M059J (cell line): ENCODE measurements at places on chromosomes 4 and X.

DNA sequence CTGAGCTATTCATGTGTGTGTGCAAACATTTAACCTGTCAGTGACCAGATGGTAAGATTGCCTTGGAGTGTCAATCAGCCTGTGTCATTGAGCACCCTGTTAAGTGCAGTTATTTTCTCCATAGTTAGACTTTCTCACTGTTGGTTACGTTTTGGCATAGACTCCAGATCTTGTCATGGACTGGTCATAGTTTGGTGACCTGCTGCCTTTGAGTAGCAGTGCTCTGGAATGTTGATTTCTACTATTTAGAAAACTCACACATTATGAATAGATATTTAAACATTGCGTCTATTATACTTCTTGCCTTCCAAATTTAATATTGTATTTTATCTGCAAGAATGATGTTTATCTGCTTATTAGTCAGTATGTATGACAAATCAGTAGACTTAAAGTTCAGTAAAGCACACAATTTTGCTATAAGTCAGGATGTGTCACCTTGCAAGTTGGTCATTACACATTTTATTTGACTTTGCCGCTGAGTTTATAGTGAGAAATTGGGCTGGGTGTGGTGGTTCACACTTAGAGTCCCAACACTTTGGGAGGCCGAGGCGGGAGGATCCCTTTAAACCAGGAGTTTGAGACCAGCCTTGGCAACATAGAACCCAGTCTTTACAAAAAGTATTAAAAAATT lies 42.4 kb downstream of the KIAA0232 start:
- DNase-seq = no peak

- peak; percentile 47 for DNase-seq
Observed at GRCh38 chr4:169256101-169256612, 14.6 kb downstream of the SH3RF1 start.

- DNase-seq = peak; percentile 14
Observed at GRCh38 chrX:54695816-54696487, 102.1 kb downstream of the ITIH6 start.

GRCh38 chr4:104616401-104616820 lies 121.7 kb upstream of the CXXC4 start:
- no peak for DNase-seq

- no peak for DNase-seq
Observed at GRCh38 chrX:18172970-18173369, 47.7 kb downstream of the BEND2 start.

DNA sequence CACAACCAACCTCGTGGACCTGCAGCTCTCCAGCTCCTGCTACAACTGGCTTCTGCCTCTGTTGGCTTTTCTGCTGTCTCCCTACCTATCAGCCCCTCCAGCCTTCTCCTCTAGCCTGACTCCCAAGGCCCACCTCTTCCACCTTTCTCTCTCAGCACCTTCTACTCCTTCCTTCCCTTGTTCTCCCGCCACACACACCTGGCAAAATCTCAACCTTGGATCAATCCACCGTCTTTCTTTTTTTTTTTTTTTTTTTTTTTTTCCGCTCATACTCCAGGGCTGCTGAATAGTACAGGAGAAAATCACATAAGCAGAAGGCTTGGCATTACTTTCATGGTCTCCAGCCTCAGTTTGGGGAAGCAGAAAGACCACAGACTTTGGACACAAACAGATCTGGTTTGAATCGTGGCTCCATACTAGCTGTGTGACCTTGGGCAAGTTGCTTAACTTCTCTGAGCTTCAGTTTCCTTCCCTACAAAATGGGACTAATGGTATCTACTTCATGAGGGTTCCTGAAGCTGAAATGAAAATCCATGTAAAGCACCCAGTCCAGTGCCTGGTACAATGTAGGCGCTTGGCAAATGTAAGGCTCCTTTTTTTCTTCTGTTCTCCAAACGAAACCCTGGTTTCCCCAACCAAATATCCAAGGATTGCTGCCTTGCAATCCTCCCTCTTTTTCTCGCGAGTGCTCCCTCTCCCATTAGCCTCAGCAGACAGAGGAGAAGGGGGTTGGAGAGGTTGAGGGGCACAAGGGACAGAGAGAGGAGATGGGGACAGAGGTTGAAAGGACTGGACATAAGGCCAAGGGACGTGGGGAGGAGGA lies 1.7 kb downstream of the FGD1 start:
- DNase-seq = no peak

DNA sequence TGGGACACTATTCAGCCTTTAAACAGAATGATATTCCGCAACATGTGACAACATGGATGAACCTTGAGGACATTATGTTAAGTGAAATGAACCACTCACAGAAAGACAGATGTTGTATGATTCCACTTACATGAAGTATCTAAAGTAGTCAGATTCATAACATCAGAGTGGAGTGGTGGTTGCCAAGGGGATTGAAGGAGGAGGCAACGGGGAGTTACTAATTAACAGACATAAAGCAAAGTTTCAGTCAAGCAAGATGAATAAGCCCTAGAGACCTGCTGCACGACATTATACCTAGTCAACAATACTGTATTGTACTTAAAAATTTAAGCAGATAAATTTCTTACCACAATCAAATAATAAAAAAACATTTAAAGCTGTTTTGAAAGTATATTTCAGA lies 105.0 kb upstream of the NR0B1 start:
- DNase-seq = no peak

GRCh38 chr4:48431401-48431800 lies 51.7 kb upstream of the SLC10A4 start:
- no peak for DNase-seq

DNA sequence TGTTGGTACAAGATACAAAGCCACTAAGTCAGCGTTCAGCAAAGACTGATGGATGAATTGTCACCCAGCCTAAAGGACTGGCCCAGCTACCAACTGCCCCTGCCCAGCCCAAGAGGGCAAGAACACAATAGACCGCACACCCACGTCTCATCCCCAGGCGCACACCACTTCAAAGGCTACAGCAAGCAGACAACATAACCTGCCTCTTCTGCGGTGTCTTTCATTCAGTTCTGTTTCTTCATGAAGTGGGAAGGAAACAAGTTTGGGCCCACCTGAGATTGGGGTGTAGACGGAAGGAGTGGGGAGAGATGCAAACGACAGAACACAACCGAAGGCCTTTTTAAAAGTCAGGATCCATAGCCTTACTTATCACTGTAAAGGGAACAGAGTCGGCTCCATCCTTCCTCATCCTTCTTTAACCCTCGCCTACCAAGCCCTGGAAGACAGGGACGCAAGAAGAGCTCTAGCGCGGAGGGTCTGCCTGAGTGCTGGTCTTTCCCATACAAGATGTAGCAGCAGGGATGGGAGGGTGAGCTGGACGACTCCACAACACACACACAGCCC lies 691 bp downstream of the SCARB2 start:
- peak; percentile 14 for DNase-seq

GRCh38 chr4:123699880-123700771 lies 303.5 kb downstream of the SPRY1 start:
- peak; percentile 93 for DNase-seq

GRCh38 chr4:88820698-88821415 lies 123.2 kb upstream of the NAP1L5 start:
- DNase-seq = no peak

DNA sequence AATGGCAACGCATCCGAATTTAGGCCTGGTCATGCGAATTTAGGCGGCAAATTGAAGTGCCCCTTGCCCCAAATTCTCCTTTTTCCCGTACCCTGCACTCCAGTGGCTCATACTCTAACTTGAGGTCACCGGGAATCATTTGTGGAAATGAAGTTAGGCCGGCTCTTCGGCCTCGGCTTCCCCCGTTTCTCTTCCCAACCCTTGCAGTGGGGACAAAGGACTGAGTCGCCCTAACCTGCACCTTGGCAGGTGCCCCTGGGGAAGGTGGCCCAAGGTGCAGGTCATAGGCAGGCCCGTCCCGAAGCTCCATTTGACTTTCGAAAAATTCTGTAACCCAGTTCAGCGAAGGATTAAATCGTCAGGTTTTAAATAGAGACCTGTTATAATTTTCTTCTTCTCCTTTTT lies 811 bp downstream of the SRD5A3 start:
- no peak for DNase-seq

GRCh38 chr4:184416913-184417734 lies 57.2 kb downstream of the IRF2 start:
- peak; percentile 28 for DNase-seq

DNA sequence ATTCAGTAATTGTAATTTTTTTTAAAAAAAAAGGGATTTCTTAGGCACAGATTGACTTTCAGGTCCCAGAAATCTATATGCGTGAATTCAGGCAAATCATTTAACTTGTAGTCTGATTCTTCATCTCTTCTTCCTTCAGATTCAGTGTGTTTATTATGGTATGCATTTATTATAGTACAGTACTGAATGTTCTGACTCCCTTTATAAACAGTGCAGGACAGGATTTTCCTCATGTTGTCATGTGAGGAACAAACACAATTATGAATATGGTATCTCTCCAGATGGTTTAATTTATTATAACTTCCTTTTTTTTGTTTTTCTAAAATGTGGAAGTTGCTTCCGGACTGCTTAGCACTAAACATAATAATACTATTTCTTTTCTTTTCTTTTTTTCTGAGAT lies 54.2 kb downstream of the RPS3A start:
- DNase-seq = no peak
